Stimulated activated CD4-positive, alpha-beta T cell treated with anti-CD3 and anti-CD28 coated beads, TNF-alpha, amount 100 ng/mL, for 48 hours (primary cell): ENCODE measurements at places on chromosomes 13 and 19.

- no peak for DNase-seq
These were observed 94.6 kb downstream of the LRCH1 start for GRCh38 chr13:46647512-46648065.

GRCh38 chr13:111505175-111505777, 184.8 kb downstream of the TEX29 start:
- DNase-seq, result no peak

GRCh38 chr13:110559429-110559943, 2.0 kb downstream of the RAB20 start:
- DNase-seq, result no peak

- DNase-seq, result no peak
These were observed 15.3 kb downstream of the GATAD2A start for GRCh38 chr19:19420570-19421298.

- DNase-seq, result no peak
These were observed 14.6 kb upstream of the KCNN1 start for GRCh38 chr19:17951990-17952976.

- no peak for DNase-seq
These were observed 492.4 kb downstream of the SUCLA2 start for GRCh38 chr13:47508527-47509228.

DNA sequence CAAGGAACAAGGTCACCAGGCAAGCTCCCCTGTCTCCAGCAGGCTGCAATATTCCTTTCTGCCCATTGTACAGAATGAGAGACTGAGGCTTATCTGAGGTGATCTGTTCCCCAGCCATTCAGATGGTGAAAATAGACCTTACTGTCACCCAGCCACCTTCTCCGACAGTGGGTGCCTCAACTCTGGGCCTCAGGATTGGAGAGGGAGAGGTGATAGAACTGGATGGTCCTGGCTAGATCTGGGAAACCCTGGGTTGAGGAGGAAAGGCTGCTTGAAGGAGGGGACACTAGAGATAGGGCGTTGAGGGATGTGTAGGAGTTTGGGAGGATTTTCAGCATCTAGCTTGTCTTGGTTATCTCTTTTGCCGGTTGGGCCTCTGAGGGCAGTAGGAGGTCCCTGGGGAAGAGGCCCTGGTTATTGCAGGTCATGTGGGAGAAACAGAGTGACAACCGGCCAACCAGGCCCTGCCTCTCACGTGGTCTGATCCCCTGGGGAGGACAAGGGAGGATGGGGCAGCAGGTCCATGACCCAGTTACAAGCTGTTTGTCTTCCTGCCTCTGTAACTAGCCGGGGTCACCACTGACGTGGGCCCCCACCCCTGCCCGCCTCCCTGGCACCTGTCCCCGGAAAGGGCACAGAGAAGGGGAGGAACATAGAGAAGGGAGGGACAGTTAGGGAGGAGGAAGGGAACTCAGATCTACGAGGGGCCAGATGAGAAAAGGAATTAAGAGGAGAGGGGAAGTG, 8.2 kb downstream of the NFIC start:
- DNase-seq, result no peak

- DNase-seq, result no peak
These were observed 26.8 kb upstream of the ADGRE5 start for GRCh38 chr19:14354445-14354844.
